ENCODE measurements at places on chromosomes 1 and 21.

DNA sequence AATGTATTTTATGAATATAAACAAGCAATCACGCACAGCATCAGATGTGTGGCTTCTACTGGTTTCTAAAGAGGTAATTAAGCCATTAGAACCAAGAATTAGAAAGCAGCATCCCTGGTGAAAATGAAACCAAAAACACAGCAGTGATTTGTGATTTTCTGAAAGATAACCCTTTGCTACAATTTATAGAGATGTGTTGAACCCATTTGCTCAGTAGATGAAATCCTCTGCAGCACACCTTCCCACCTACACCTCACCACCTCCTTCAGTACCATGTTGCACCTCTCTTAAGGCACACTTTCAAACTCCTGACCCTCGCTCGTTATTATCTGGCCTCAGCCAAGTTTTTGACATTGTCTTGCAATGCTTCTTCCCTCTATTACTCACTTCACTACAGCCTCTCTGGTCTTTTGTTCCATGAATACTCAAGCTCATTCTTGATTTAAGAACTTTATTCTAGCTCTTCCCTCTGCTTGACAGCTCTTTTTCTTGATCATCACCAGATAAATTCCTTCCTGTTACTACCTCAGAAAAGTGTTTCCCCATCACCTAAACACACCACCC is 38.6 kb downstream of the NSL1 start:
- peak; percentile 23 for DNase-seq

GRCh38 chr21:41651406-41651805 is 115.4 kb downstream of the RIPK4 start:
- no peak for DNase-seq

DNA sequence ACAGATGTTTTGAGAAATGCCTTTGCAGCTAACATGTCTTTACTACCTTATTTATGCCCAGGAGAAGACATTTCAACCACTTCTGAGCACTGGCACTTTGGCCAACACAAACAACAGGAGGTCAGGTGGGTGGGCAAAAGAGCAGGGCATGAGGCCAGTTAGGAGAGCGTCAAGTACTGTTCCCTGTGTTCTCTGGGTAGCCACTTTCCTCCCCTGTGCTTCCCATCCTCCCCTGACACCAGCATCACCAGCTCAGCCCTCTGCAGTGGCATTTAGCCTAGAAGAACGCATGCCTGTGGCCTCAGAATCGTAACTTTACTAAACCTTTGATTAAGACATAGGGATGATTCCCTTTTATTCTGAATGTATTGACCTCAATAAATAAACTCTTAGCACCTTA is 18.3 kb downstream of the BTG2 start:
- DNase-seq = no peak

DNA sequence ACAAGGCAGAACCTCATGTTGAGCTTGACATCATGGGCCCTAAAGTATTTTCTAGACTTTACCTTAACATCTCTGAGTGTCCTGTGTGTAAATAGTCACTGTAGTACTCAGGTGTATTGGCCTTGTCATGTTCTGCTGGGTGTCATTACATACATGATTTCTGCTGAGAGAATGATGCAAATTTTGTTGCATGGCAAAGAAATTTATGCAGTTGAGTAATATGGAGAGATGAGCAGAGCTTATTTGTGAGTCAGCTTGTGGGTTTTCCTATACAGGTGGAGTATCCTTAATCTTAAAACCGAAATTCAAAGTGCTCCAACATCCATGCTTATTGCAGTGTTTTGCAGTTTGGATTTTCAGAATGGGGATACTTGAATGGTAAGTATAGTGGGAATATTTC is 36.6 kb downstream of the RGL1 start:
- peak; percentile 17 for DNase-seq

- DNase-seq = no peak
Measured at GRCh38 chr1:112849425-112850033, 106.5 kb downstream of the SLC16A1 start.

Data from inflammatory macrophage treated with lipopolysaccharide for 1 hour (primary cell).